ENCODE measurements at places on chromosomes 7 and 10. TPM values are rescaled to one million over a fixed set of nuclear protein-coding genes. Genes with fewer than 3 reads are reported as not detected.

GRCh38 chr7:6246251-6246917 is 26.0 kb downstream of the CYTH3 start:
- no peak for DNase-seq

- peak; percentile 63 for DNase-seq
Observed at GRCh38 chr7:81484261-81484660, 285.6 kb downstream of the HGF start.

- DNase-seq = no peak
Observed at GRCh38 chr7:80175744-80176143, 41.1 kb downstream of the GNAI1 start.

DNA sequence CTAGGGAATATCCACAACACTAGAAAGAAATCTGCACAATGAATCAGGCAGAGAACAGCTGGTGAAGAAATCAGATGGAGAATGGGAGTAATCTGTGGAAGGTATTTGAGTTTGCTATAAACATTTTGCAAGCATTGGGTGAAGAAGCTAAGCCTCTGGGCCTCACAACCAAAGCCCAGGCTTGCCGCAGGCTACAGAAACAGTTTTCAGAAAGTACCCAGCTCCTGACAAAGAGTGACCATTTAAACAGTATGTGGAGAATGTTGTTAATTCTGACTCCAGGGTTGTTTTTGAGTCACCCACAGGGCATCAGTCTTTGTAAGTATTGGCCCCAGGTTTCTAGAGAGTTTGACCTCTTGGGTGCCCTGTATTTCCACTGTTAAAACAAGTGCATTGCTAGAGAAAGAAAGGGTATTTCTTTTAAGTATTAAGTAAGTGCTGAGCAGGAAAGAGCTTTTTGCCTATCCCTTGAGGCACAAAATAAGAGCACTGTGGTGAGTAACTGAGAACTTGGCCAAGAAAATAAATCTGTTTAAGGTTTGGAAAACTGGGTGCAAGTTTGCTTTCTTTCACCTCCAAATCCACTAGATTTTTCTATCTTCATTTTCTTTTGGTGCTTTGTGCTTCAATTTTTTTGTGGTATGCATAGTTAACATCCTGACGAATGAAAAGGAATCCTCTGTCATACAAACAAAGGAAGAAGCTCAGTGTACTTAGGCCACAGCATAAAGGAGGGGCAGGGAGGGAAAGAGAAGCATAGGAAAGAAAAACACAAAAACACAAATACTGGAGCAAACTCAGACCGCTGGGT is 691.8 kb downstream of the SUGCT start:
- DNase-seq = no peak

DNA sequence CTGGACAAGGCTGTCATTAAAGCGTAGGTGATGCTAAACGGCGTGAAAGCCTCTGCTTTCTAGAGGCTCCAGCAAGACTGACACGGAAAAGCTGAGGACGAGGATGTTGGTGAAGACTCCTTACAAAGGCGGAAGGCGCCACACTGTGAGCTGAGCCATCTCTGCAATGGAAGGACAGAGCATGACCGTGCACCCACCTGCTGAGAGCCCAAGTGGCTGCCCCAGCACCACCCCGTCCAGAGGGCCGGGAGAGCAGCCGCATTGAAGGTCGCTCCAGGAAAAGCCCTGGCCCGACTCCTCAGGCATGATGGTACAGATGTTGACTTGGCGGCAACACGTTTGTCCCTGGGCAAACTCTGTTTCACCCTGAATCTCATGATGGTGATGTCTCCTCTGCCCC is 492.7 kb downstream of the DNAJB6 start:
- no peak for DNase-seq

DNA sequence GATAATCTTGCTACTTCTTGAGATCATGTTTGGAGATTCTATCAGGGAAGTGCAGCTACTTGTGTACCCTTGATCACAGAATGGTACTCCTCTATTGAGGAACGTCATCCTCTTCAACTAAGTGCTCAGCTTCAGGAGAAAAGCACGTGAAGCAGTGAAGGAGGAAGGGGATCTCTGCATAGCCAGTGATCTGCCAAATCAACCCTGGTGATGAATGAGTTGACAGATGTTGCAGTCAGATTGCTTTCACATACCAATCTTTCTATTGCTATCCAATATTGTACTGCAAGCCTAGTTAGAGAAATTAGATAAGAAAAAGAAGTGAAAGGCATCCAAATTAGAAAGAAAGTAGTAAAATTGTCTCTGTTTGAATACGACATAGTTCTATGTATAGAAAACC is 309.4 kb downstream of the TWIST1 start:
- DNase-seq = no peak

- no peak for DNase-seq
Observed at GRCh38 chr7:123901101-123901500, 23.9 kb upstream of the SPAM1 start.

The CPA2 gene
- not detected for total RNA-seq

The HUS1 gene
- 43.3 TPM for total RNA-seq

The OPALIN gene
- total RNA-seq = not detected

Measured in heart left ventricle (tissue), 16 donors.